ENCODE measurements at places on chromosomes 3 and 15. TPM values are rescaled to one million over a fixed set of nuclear protein-coding genes. Genes with fewer than 3 reads are reported as not detected.

GRCh38 chr3:65914032-65914739 lies 124.5 kb downstream of the MAGI1 start:
- no peak for DNase-seq

Gene HIGD2B
- total RNA-seq, result not detected

DNA sequence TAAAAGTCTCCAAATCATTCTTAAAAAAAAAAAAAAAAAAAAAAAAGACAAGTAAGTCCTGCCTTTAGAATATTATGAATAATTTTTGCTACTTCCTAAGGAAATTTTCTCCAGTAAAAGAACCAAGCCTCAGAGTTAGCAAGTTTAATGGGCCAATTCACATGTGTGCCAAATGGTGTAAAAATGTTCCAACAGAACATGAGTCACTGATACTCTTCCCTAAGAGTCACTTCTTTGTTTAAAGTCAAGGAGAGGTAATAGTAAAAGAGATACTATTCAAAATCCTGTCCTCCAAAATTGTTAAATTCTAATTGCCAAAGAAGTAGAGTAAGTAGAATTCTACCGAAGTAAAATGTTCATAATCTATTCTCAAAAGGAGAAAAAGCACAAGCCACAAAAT lies 17.7 kb upstream of the CPA3 start:
- DNase-seq, result no peak

Gene CCDC174
- 10.1 TPM for total RNA-seq

DNA sequence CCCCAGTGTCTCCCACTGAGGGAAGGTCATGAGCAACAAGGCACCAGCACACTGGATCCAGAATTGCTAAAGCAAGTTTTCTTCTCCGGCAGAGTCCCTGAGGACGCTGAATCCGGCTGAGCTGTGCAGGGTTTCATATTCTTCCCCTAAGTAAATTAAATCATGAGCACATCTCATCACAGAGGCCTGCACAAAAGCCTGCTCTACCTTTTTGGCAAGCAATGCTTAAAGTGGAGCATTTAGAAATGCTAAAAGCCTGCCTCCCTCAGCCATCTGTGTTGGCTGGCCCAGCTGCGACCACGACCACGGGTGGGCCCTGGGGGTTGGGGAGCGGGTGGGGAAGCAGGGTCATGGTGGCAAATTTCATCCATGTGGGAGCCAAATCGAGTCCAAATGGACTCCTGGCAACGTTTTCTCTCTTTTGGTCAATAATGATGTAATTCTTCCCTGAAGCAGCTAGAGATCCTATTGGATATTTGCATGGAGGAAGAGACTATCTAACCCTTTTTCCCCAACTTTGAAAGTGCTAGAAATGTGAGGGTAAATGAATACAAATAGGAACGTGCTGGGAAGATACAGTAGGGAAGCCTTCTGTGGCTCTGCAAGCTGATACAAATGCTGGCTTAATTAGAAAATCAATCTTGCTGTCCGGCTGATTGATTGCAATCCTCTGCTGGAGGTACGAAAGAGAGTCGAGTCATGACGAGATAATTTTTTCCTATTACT lies 532.8 kb upstream of the TBL1XR1 start:
- DNase-seq, result peak; percentile 25

- peak; percentile 6 for DNase-seq
Observed at GRCh38 chr3:50714946-50715345, 40.2 kb downstream of the DOCK3 start.

DNA sequence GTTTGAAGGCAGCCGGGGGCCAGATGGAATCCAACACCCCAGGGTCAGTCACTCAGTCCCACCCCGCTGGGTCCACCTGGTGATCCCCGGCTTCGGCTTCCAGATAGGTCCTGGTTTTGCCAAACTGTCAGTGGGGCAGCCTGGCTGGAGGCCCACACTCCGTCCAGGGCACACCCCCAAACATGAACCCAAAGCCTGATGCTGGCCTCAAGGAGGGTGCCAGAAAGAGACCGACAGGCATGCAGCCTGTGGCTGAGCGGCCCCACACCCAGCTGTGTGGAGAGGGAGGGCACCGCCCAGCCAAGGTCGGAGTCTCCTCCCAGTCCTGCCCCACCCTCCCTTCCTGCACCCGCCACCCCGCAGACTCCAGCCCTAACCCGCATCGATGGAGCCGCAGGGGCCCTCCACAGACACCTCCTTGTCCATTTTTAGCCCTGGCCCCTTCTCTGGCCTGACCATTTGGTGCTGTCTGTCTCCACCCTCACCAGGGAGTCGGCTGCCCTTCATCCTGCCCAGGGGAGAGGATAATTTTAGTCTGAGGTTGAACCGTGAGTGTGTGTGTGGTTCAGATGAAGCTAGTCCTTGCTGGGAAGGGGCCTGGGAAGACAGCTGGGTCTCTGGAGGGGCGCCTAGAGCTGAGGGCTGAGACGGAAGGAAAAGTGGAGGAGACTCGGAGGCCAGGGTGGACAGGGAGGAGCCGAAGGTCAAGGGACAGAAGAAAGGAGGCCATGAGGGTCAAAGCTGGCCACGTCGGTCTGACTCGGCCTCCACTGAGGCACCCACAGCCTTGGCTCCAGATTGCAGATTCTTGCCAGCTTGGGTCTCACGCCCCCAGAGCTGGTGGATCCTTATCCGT lies 23.1 kb downstream of the TNK2 start:
- no peak for DNase-seq

DNA sequence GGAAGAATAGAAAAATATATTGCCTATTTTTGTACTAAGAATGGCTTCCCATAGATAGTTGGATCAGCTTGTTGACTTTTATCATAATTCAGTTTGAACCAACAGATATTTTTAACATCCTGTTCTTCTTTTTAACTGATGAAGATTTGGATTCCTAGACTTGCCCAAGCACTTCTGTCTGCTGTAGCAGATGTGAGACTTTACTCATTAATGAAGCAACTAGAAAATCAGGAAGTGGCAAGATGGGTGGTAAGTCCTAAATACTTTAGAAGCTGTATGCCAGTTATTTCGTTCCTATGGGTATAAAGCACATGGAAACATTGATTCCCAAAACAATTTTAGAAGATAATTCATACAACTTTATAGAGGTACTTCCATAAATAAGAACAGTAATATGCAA lies 8.4 kb downstream of the PIGB start:
- DNase-seq, result no peak

Gene SLC28A2
- total RNA-seq, result not detected

GRCh38 chr3:57604971-57605370 lies 7.8 kb upstream of the ARF4 start:
- DNase-seq, result no peak

- no peak for DNase-seq
Observed at GRCh38 chr15:74390647-74391288, 23.3 kb upstream of the CYP11A1 start.

GRCh38 chr3:4720316-4721075 lies 227.3 kb downstream of the ITPR1 start:
- peak; percentile 57 for DNase-seq

DNA sequence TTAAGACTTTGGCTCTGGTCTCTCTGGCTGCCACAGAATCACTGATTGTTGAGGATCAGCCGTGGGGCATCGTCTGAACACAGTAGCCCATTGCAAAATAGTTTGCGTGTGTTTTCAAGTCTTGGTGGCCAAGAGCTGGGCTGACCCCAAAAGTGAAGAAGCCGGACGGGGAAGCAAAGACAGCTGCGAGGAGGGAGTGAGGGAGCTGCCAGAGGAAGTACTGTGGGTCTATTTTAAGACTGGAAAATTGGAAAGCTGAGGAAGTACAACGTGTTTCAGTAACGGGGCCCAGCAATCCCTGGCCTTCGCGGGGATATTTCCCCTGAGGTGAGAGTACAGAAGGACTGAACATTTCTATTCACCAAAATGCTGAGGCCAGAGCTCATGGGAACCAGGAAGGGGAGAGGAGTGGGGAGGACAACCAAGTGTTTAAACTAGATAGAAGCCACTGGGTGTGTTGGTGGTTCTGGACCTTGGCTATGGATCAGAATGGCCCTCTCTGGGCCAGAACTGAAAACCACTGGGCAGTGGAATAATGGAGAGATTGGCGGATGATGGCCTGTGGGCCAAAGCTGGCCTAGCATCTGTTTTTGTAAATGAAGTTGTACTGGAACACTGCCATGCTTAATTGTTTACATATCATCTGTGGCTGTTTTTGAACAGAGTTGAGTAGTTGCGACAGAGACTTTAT lies 34.1 kb upstream of the LIMD1 start:
- DNase-seq, result no peak

DNA sequence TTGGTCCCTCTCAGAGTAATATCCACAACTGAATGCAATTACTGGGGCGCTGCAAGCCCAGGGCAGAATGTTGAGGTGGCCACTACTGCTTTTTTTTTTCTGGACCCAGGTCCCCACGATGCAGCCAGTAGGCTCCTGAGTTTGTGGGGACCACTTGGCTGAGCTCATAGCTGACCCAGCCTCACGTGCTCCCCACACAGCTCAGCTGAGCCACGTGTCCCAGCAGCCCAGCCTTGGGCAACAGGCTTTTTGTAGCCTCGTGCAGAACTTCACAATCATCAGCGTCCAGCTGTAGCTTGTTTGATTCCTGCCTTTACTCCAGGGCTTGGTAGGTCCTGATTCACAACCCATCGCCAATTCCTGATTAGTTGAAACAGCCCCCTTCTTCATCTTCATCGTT lies 117.3 kb downstream of the ETFA start:
- DNase-seq, result no peak

Gene CPLX3
- not detected for total RNA-seq

Gene GRM7
- not detected for total RNA-seq

DNA sequence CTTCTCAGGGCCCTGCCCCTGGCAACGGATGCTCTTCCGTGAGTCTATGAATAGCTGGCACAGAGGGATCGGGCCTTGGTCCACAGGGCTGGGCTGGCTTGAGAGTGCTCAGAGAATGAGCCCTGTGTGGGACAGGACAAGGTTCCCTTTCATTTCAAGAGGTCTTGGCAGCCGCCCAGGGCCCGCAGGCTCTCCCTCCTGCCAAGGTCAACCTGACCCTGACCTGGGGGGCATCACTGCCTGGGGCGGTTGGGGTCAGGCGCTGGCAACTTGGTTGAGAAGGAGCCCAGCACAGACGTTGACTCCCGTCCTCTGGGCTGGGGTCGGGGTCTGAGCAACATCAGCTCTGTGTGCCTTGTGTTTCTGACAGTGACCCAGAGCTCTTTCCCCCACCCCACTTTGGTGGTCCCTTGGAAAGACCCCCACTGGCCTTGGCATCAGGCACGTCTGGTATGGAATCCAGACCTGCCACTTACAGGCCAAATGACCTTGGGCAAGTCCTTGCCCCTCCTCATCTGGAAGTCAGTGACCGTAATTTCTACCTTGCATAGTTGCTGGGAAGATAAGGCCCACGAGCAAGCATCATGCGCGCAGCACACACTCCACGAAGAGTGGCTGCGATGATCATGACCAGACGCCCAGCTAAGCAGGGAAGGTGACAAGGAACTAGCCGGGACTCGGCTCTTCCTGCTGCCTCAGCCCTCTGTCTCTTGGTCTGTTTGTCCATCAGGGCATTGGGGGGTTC lies 36.4 kb downstream of the EPHB3 start:
- DNase-seq, result no peak

GRCh38 chr15:66043264-66043663 lies 174.0 kb downstream of the RAB11A start:
- no peak for DNase-seq

DNA sequence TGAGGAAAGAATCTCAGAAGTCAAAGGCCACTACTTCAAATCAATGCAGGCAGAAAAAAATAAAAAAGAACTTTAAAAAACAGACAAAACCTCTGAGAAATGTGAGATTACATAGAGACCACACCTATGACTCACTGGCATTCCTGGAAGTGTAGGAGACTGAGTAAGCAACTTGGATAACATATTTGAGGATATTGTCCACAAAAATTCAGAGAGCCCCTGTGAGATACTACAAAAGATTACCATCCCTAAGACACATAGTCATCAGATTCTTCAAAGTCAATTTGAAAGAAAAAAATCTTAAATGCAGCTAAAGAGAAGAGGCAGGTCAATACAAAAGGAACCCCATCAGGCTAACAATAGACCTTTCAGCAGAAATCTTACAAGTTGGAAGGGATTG lies 887.3 kb downstream of the NTRK3 start:
- DNase-seq, result peak; percentile 76

DNA sequence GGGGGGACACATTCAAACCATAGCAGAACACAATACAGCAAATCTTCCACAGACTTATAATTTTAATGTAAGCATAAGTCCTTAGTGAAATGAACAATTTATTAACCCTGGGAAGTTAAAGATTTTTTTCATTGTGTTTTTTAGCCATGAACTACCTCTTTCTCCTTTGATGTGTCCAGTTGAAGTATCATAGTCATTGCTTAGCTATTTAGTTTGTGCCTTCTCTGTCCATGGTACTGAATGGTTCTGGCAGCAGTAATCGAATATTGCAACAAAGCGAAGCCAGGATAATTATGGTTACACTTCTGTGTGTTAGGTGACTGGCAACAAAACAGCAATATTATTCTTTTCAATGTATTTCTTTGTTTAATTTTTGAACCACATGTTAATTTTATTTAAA lies 403.0 kb upstream of the ONECUT1 start:
- no peak for DNase-seq

DNA sequence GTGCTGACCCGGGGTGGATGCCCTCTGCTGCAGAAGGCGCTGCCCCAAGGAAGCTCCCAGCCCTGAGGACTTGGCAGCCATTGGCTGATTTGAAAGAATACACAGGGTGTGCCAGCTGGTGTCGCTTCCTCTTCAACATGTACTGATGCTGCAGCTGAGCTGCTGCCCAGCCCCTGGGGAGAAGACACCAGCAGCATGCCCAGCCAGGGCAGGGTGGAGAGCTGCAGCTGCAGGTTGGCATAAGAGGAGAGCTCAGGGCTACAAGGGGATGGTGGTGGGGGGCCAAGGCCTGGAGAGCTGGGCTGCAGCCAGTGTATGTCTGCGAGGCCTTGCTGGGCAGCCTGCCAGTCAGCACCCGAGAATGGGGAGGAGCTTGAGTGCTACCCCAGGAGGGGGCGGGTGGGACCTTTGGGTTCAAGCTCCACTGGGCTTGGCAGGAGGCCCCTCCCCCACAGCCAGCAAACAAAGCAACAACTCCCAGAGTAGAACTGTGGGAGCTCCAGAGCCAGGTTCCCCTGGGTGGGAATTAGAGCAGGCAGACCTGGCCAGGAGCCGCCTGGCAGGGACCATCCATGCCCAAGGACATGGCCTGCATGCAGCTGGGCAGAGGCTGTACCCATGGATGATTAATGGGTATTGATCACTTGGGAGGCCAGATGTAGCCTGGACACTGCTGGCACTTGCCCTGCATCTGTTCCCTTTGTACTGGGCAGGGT lies 9.2 kb upstream of the SEMA4B start:
- peak; percentile 60 for DNase-seq

DNA sequence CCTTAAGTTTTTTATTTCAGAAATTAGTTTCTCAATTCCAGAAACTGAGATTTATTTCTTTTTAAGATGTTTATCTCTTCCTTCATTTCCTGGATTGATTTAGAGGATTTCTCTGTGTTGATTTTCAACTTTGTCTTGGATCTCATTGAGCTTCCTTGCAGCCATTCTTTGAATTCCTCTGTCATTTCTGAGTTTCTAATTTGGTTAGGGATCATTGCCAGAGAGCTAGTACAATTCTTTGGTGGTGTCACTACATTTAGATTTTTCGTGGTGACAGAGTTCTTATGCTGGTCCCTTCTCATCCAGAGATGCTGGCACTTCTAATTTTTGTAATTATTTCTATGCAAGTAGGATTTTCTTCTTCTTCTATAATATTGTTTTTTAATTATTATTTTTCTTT lies 691.1 kb upstream of the NAALADL2 start:
- no peak for DNase-seq

- DNase-seq, result no peak
Observed at GRCh38 chr15:95324656-95325055, 1005.8 kb upstream of the NR2F2 start.

GRCh38 chr3:125645616-125646015 lies 50.3 kb upstream of the OSBPL11 start:
- no peak for DNase-seq
